ENCODE measurements at places on chromosomes 6 and 20.

GRCh38 chr6:42331019-42331418 is 113.4 kb upstream of the MRPS10 start:
- no peak for DNase-seq

DNA sequence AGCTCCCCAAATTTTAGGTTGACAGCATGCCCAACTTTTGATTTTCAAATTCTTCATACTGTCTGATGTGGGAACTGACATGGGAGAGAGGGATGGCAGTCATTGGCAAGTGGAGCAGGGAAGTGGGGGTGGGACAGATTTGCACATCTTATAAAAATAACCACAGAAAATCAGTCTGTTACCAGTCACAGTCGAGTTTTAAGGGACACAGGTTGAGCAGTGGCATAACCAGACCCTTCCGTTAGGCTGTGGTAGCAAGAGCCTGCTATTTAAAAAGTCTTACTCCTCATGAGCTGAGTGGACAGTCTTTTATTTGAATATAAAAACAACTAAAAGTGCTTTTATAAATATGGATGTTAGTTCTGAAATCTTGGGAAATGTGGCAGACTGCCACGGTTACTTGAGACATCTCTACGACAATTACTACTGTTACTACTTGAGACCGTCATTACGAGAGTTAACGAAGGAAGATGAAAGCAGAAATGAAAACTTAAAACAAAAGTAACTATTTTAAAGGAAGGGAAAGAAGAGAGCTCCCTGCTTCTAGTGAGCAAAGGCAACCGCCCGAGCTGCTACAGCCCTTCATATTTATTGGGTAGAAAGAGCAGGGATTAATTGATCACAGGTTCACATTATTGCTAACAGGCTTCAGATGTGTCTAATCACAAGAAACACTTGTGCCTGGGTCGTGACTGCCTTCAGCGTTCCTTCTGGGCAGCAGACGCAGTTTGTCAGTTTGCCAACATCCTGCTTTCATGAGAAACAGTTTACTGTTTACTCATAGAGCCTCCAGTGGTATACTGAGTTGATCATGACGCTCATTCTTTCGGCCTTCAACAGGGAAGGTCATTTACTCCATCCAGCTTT is 71.3 kb downstream of the EFHC1 start:
- DNase-seq: no peak

- no peak for DNase-seq
These were observed 801.9 kb upstream of the CITED2 start for GRCh38 chr6:140176306-140176705.

GRCh38 chr6:68718385-68719073 is 83.4 kb downstream of the ADGRB3 start:
- no peak for DNase-seq

- DNase-seq: no peak
These were observed 52.9 kb downstream of the KLHL31 start for GRCh38 chr6:53612651-53613050.

GRCh38 chr6:1043458-1043836 is 268.5 kb upstream of the FOXQ1 start:
- DNase-seq: no peak

- no peak for DNase-seq
These were observed 1359.4 kb upstream of the GJE1 start for GRCh38 chr6:140773276-140773675.

DNA sequence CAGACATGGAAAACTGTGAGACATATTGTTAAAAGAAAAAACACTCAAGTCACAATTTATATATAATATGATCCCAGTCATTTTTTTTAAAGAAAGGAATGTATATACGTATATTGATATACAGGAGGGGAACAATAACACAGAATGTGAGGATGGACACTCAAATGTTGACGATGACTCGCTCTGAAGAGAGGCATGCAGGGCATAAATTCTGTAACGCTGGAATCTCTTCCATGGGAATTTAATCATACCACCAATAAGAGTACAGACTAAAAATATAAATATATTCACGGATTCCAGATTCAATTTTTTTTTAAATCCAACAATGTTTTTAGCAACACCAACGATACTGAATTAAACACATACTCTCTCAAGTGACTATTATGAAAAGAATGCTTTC is 106.9 kb upstream of the CCDC28A start:
- no peak for DNase-seq

GRCh38 chr20:48236000-48236970 is 451.0 kb upstream of the SULF2 start:
- no peak for DNase-seq

DNA sequence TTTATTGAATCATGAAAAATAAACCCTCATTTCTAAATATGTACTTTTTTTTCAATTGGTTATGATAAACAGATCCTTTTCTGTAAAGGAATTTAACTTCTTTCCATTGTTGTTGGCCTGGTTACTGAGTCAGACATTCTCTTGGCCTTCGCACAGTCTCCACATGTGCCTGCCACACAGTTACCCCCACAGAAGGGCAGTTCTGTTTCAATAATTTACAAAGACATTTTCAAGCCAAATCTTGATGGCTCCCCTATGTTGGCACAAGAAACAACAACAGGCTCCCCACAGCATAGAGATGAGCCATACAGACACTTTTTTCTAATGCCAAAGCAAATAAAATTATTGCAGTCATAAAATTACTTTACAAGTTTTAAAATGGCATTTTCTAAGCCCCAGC is 55.6 kb upstream of the BEND6 start:
- DNase-seq: no peak

DNA sequence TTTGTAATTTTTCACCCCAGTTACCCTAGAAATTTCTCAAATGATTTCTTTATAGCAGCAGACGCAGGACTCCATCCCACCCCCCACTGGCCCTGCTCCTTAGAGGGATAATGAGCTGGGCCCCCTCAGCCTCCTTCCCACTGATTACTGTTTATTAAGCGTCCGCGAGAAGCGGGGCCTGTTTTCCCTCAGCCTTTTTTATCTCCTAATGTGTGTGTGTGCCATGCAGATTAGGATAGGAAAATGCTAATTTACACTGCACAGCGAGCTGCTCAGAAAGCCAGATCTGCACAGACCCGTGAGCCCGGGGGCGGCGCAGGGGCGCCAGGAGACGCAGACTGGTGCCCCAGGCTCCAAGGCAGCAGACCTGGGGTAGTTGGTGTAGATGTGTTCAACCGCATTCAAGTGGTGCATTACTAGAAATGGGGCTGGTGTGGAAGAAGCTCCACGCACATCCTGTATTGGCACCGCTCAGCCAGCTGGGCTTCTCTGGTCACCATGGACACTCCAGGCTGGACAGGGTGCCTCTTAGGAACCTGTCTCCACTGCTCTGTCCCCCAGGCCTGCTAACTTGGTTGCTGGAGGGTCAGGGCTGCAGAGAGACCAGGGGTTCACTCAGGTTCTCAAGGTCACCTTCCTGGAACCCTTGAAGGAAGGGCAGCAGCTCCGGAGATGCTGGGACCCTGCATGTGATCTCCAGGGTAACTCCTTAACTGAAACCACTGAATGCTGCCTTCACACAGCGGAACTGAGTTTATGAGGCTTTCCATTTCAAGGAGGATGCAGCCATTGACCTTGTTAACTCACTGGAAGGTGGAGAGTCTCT is 256.3 kb downstream of the ERMARD start:
- DNase-seq: no peak

DNA sequence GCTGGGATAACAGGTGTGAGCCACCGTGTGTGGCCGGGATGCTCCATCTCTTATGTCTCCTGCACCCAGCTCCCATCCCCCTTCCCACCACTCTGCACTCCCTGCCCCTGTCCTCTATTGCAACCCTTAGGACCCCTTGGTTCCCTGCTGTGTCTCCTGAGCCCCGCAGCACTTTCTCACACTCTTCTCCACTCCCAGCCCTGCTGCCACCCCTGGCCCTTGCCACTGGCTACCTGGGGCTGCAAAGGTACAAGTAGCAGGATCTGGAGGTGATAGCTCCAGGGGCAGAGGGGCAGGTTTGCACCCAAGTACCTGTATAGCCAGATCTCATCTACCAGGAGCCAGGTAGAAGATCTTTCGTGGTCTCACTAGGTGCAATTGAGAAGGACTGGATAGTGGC is 6.6 kb upstream of the CPXM1 start:
- no peak for DNase-seq

DNA sequence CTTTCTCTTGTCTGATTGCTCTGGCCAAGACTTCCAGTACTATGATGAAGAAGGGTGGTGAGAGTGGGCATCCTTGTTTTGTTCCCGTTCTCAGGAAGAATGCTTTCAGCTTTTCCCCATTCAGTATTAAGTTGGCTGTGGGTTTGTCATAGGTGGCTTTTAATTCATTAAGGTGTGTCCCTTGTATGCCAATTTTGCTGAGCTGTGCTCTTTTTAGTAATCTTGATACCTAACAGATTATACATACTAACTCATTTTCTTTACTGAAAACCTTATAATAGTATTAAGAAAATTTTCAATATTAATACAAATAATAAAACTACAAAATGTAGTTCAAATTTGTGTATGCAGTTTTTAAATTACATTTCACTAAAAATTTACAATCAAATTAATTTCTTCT is 379.6 kb upstream of the PLCB4 start:
- no peak for DNase-seq

DNA sequence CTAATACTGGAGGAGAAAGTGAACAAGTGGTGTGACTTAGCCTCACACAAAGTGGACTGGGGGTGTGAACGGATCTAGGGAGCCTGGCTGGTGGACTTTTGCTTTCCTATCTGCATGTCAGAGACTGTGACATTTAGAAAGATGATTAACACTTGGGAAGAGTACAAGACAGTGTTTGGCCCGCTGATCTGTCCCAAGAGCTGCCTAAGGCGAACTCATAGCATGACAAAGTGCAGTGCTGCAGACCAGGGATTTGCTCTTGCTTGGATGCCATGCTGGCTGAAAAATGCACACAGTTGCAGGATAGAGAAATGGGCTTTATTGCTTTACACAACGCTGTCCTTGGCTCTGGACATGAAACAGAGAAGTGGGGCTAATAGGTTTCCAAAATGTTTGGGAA is 386.0 kb upstream of the MAN1A1 start:
- no peak for DNase-seq
